ENCODE measurements at places on chromosomes 5 and 9.

DNA sequence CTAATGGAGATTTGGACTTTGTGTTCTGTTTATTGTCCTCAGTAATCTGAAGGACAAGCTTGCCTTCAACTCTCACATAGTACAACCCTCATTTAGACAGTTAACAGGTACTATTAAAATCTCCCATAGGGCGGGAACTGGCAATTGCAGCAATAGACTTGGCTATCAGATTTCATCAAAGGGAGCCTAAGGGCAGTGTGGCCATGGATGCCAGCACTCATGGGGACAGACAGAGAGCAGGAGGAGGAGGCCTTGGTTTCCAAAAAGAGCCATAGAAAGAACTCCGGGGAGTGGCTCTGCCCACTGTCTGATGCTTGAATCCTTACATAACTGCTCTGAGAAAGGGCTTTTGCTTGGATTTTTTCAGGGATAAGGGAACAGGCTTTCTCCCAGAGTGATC, 6.8 kb downstream of the SLC36A1 start:
- no peak for DNase-seq

- no peak for DNase-seq
These were observed 37.4 kb upstream of the NFIB start for GRCh38 chr9:14351221-14351836.

DNA sequence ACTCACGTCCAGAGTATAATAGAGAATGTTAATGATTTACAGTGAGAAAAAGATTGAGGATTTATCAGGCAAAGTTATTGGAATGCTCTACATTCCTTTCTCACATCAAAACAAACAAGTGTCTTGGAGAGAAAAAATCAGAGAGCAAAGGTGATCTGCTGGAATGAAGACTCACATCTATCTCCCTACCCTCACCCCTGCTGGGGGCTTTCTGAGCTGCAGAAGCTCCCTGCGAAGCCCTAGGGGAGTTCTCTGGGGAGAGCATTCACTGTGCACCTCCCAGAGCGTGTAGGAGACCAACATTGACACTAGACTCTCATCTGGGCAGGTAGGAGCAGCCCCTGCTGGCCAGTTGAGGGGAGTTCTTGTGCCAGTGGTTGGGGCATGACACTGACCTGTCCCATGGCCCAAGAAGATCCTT, 76.6 kb upstream of the ADAMTS16 start:
- no peak for DNase-seq

DNA sequence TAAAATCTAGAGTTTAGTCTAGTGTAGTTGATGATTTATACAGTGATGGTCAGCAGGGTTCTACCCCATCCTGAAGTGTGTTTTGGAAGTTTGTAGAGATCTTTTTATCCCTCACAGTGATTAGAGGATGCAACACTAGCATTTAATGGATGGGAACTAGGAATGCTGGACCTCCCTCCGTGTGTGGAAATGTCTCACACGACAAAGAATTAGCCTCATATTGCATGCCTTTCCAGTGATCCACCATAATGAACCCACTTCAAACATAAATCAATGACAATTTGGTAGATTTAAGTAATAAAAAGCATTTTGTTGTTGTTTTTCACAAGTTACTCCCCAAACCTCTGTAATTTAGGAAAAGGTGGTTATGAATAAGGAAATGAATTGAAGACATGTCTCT, 82.5 kb upstream of the LMNB1 start:
- DNase-seq: no peak

GRCh38 chr5:65105301-65105700, 336.6 kb downstream of the CWC27 start:
- DNase-seq: no peak

DNA sequence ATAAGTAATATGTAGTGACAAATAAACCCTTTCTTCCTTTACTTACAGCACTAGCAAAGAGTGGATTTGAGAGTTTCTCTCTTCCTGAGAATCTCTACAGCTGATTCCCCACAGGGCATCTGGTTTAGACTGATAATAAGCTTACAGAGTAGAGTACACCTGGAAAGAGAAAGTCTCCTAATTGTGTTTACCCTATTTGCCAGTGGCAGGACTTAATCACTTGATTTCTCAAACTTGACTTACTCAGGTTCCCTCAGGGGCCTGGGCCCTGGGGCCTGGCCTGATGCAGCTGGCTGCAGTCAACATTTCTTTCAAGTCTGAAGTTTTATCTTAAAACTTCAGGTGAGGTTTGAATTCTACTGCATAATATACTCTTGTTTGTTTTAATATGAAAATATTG, 38.0 kb upstream of the UBTD2 start:
- DNase-seq: no peak

- DNase-seq: no peak
These were observed 58.4 kb upstream of the SHC3 start for GRCh38 chr9:89236955-89237573.

DNA sequence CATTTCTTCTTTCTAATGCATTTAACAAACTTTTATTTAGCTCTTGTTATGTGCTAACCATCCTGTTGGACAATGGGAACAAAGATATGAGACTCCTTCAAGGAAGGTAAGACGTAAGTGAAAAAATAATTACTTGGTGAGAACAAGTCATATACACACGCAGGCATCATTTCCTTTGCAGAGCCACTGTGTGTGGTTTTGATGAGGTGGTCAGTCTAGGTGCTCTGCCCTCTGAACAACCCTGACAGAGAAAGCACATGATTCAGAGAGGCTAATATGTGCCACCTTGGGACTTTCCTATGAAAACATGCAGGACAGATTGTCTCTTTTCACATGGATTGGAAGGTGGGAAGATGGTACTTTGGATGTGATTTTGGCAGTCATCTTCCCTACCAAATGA, 1162.5 kb upstream of the DMAC1 start:
- DNase-seq: no peak

DNA sequence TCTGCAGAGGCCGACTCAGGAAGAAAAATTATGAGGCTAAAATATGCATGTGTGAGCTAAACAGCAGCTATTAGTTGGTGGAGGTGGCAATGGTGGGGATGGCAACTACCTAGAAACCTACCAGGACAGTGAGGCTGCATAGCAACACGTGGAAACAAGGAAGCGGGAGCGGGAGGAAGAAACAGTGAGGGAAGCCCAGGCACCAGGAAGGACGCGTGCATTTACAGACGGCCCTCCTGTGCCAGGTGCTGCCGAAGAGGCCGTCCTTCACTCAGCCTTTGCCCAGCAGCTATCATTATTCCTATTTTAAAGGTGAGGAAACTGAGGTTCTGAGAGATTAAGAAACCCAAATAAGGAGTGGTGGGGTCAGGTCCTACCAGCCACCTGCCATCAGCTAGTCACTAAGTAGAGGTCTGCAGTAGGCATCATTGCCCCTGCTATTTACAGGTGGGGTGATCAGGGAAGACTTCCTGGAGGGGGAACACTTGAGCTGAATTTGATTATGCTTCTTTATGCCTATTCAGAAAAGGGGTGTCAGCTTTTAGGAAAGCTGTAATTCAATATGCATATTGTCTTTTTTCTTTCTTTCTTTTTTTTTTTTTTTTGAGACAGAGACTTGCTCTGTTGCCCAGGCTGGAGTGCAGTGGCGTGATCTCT, 125.3 kb downstream of the CRB2 start:
- no peak for DNase-seq

- no peak for DNase-seq
These were observed 152.3 kb downstream of the TSSK1B start for GRCh38 chr5:113282472-113282871.

DNA sequence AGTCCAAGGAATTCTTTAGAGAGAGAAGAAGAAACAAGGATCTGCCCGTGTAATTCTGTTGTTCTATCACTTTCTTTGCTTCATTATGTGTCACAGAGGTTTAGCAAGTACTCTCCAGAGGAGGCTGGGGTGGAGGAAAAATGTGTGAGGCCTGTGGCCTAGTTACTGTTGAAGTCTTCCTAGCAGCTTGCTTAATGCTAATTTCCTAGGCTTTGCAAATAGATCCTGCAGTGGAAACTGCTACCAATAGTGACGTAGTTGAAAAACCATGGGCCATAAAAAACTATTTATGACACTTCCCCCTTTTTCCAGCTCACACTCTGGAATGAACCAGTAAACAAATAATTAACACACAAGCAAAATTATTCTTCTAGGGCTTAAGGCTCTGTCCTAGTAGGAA, 27.0 kb upstream of the C9orf72 start:
- DNase-seq: no peak

DNA sequence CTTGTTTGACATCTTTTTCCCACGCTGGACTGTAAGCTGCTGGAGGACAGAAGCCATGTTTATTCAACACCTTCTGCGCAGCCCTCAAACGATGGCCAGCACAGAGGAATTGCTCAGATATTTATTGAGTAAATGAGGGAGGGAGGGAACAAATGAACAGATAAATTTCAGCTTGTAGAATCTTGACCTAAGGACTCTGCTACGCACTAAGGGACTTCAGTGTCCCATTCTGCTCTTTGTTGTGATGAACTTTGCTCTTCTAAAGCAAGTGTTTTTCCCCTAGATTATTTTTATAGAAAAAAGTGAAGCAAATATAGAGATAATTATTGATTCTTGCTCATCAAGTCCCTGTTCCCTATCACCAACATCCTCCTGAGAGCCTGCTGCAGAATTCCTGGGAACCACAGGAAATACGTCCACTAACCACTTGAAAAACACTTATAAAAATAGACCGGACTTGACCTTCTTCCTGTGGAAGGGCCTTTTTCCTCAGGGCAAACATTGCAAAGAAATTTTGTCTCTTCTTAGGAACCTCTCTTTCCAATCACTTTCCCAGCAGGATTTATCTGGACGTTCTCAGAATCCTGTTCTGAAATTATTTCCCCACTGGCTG, 54.9 kb downstream of the FGF1 start:
- no peak for DNase-seq

DNA sequence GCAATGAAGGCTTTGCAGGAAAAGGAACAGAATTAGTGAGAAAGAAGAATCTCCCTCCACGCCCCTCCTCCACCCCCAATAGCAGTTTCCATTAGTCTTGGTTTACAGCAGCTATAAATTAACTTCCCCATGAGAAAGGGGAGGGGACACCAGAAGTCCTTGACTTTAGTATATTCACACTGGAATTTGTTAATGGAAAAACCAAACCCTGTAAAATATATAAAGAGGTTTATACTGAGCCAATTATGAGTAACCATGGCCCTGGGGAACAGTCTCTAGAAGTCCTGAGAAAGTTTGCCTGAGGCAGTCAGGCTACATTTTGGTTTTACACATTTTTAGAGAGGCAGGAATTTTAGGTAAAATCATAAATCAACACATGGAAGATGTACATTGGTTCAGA, 88.5 kb downstream of the ALDH1A1 start:
- DNase-seq: no peak

DNA sequence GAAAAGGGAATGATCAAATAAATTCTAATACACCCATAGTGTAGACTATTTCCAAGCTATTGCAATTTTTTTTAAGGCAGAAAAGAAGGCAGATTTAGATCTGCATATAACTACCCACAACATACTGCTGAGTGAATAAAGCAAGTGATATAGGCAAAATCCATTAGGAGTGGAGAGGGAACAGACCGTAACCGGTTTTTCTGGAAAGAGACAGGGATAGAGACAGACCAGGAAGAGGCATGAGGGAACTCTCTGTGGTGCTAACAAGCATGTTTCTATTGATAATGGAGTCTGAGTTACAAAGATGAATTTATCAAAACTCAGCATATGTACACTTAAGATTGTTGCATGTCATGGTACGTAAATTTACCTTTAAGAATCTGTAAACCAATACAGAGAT, 14.5 kb downstream of the ZDHHC21 start:
- no peak for DNase-seq

GRCh38 chr5:119187776-119188529, 117.1 kb downstream of the DMXL1 start:
- no peak for DNase-seq

- peak; percentile 16 for DNase-seq
These were observed 42.9 kb upstream of the HAND1 start for GRCh38 chr5:154520861-154521453.

DNA sequence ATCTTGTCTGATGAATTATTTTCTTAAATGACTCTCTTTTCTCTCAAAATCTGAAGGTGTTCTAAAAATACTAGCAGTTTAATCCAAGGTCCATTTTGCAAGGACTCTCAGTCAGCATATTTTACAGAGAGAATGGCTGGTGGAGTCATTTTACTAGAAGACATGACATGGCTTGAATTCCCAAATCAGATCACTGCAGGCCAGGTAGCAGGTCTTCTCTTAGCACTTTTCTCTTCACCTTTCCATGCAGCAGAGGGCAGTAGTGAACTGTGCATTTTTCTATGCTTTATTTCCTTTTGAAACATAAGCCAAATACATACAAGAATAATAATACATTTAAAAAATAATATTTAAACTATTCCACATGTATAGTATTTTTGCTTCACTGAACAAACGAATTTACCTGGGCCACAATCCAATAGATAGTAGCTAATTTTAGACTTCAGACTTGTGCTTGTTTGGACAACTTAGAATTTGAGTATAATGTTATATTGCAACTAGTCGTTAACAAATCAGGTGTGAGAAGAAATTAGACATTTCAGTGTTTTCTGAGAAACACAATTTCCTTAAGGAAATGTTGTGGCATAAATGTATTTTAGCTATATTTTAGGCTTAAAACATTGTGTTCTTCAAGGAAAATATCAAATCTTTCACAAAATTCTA, 289.4 kb upstream of the DAB2 start:
- peak; percentile 58 for DNase-seq

DNA sequence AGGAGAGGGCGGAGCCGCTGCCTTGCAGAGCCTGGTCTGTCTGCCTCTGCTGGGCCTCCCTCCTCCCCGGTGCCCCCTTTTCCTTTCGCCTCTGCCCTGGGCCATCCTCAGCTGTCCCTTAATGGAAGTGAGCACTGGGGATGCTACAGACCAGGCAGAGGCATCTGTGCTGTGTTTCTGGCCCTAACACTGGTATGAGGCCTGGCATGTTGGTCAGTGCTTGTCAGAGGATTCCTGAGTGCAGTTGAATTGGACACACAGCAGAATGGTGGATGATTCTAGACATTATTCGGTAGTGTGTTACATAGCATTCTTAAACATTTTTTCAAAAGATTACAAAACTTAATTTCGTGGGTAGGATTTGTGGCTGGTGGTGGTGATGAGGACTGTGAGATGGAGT, 88.6 kb downstream of the EHMT1 start:
- no peak for DNase-seq
